Cortex of kidney (tissue), 1 donor: ENCODE measurements at places on chromosomes 1 and 21.

- no peak for DNase-seq
These were observed 83.0 kb upstream of the ZC3H12A start for GRCh38 chr1:37391211-37392011.

DNA sequence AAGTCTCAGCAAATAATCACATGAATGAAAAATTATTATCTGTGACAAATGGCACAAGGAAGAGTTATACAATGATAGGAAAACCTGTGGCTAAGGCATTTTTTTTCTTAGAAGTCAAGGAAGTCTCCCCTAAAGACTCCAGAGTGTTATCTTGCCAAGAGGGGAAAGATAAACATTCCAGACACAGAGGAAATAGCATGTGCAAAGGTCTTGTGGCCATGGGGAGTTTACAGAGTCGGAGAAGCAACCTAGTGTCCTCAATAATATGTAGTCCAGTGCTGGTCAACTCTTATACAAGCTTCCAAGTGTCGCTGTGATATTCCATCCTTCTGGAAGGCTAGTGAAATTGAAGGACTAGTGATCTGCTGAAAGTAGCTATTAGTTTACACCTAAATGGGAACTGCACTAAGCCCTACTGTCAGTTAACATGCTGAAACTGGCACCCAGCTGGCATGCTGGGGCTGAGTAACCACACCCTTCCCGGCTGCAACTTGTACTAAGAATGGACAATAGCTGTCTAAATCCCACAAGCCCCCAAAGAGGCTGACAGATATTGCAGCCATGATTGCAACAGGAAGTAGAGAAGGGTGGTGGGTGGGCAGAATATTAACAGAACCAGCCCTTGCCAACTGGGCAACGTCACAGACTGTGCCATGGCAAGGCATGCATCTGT lies 11.5 kb upstream of the ATP1B1 start:
- no peak for DNase-seq

- no peak for DNase-seq
These were observed 34.3 kb downstream of the SLC35D1 start for GRCh38 chr1:67019600-67020136.

GRCh38 chr1:31775210-31775999 lies 11.3 kb upstream of the ADGRB2 start:
- no peak for DNase-seq

DNA sequence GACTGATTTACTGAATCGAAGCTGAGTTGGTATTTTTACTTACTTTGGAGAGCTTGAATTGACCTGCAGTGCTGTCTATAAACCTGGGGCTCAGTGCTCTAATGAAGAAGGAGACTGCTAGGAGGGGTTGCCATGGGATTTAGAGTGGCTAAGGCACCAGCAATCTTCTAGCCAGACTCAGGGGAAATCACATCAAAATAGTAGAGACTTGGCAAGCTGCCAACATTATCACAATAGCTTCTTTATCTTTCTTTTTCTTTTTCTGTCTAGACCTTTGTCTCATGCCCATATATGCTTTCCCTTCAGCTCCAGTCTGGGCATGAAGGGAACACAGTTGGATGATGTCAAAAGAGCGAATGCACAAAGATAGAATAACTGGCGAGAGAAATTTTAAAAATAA lies 301.1 kb upstream of the DPYD start:
- DNase-seq = no peak

GRCh38 chr1:34373912-34374311 lies 197.2 kb downstream of the C1orf94 start:
- no peak for DNase-seq

DNA sequence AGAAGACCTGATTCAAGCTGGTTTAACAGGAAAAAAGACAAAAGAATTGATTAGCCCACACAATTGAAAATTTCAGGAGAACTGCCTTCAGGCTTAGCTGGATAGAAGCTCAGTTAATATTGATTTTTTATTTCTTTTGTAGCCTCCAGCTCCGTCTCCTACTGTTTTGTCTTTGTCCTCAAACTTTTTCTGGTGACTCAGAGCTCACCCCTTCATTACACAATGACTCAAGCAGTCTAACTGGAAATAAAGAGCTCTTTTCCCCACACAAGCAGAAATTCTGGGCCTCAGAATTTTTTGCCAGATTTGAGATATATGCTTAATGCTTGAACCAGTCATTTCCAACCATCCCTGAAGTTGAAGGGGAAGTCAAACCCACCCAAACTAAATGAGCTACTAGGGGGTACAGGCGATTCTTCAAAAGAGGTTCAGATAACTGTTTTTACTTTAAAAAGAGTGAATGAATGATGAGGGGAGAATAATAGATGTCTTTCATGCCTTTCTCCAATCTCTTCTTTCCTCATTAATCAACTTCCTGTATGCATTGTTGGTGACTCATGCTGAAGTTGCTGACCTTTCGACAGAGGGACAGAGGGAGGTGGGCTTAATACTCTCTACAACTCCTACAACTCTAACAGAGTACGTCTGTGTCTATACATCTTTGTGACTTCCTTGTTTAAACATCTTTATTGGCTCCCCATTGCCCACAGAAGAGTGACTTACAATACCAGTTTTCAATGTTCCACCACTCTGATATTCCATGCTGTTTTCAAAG lies 6.2 kb upstream of the ACP6 start:
- DNase-seq = no peak

DNA sequence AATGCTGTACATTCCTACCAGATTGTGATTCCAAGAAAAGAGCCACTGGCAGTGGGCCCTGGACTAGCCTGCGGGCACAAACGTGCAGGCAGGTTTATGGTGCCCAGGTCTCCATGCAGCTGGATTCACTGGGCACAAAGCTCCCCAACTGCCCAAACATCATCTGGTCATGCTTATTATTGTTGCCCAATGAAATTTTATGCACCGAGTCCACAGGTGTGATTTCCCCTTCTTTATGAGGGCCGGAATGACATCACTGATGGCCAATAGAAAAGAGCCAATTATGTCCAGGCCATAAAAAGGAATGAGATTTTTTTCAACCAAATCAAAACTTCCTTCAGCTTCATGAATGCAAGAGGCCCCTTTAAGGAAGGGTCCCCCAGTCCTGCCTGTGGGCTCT lies 66.2 kb downstream of the ERI3 start:
- DNase-seq = no peak

GRCh38 chr1:42122408-42122807 lies 30.8 kb upstream of the GUCA2B start:
- no peak for DNase-seq
